ENCODE measurements at places on chromosomes 1 and 21. TPM values are rescaled to one million over a fixed set of nuclear protein-coding genes. Genes with fewer than 3 reads are reported as not detected.

Gene C8B
- total RNA-seq = not detected

Gene AK5
- 37.0 TPM for total RNA-seq

Gene CD244
- total RNA-seq = not detected

Gene CRYAA
- total RNA-seq = not detected

Gene AP4B1
- total RNA-seq = 11.7 TPM

Gene SHISAL2A
- not detected for total RNA-seq

Gene CD52
- total RNA-seq = not detected

Gene C4BPA
- total RNA-seq = not detected

Gene TLCD4
- total RNA-seq = 0.26 TPM

Gene ZMYND12
- total RNA-seq = 1.3 TPM

Gene TRAPPC3
- total RNA-seq = 61.5 TPM

Gene IGFN1
- total RNA-seq = not detected

Gene ADCY10
- under 0.01 TPM for total RNA-seq

Gene PTCH2
- total RNA-seq = 0.33 TPM

Gene IL22RA1
- not detected for total RNA-seq

Gene OR14K1
- not detected for total RNA-seq

Gene TMEM39B
- total RNA-seq = 7.4 TPM

Gene SLC25A34
- total RNA-seq = 0.73 TPM

Gene EPHA2
- 76.8 TPM for total RNA-seq

Gene PBX1
- total RNA-seq = 39.3 TPM

Gene FCRL4
- total RNA-seq = not detected

Gene TSPEAR
- not detected for total RNA-seq

Gene DHRS3
- 9.6 TPM for total RNA-seq

Gene HORMAD1
- total RNA-seq = not detected

Gene FCGR2B
- not detected for total RNA-seq

Gene PALMD
- 2.6 TPM for total RNA-seq

Gene VANGL2
- 0.46 TPM for total RNA-seq

Gene OR2T33
- total RNA-seq = not detected

Gene SLAMF9
- total RNA-seq = 0.59 TPM

Gene CAPZA1
- 136 TPM for total RNA-seq

Gene MAP3K7CL
- total RNA-seq = 43.7 TPM

Gene ALX3
- total RNA-seq = not detected

Gene MIA3
- 60.7 TPM for total RNA-seq

Gene TEX38
- not detected for total RNA-seq

Gene TRIM67
- 0.39 TPM for total RNA-seq

Gene CYP4A11
- total RNA-seq = not detected

All from smooth muscle cell of the pulmonary artery (primary cell).